ENCODE measurements at places on chromosomes 7 and 10.

DNA sequence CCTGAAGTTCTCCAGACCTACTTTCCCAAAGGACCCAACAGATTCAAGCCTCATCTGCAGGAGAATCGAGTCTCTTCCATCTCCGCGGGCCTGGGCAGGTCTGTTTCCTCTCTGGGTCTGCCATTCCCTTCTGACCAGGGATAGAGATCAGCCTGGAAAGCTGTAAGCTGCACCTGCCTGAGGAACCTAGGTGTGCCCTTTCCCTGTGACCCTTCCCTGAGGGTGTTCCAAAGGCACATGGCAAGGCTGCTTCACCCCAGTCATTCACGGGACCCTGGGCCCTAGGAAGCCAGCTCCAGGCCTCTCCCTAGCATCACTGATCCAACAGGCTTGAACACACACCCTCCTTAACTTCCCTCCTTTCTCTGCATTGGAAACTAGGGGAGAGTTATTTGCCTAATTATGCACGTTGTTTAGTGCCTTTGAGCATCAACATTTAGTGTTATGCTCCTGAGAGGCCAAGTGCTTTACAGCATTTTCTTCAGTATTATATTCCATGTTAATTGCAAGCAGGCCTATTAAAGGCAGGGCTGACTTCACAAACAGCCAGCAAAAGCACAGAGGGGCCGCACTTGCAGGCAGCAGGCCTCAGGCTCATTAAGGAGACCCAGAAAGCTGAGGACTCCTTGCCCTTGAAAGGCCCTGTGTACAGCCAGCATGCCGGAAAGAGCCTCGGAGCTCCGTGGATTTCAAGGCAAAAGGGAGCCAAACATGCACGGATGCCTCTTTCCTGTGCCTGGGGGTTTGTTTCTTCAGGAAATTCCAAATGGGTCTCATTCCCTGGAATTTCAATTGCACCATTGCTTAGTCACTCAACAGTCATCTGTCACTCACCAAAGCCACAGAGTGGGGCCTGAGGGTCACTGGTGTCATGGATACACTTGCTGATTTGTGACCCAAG, 91.0 kb upstream of the FAM20C start:
- no peak for DNase-seq

- DNase-seq = no peak
Observed at GRCh38 chr7:118845791-118846190, 621.3 kb downstream of the ANKRD7 start.

- DNase-seq = no peak
Observed at GRCh38 chr10:124624466-124624865, 119.7 kb downstream of the FAM53B start.

DNA sequence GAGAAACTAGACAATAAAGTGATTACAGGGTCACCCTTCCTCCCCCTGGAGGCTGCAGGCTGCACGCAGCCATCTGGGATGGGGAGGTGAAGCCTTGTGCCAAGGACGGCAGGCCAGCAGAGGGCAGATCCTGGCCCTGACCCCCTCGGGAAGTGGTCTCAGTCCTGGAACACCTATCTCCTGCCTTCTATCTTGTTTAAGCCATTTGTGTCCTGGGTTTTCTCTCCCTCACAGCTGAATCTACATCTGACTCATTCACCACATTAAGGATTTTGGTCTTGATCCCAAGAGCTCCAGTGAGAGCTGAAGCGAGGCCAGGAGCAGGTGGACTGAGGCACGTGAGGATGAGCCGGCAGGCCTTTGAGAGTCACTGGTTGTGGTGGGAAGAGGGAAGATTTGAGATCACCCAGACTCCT, 16.4 kb upstream of the PARP12 start:
- no peak for DNase-seq

- no peak for DNase-seq
Observed at GRCh38 chr10:129658376-129659072, 191.5 kb downstream of the MGMT start.
